Immature natural killer cell (primary cell): ENCODE measurements at places on chromosomes 5 and 9.

GRCh38 chr9:130845901-130846481 is 10.9 kb downstream of the ABL1 start:
- no peak for DNase-seq

- no peak for DNase-seq
Measured at GRCh38 chr5:176175101-176175852, 62.9 kb upstream of the SIMC1 start.

DNA sequence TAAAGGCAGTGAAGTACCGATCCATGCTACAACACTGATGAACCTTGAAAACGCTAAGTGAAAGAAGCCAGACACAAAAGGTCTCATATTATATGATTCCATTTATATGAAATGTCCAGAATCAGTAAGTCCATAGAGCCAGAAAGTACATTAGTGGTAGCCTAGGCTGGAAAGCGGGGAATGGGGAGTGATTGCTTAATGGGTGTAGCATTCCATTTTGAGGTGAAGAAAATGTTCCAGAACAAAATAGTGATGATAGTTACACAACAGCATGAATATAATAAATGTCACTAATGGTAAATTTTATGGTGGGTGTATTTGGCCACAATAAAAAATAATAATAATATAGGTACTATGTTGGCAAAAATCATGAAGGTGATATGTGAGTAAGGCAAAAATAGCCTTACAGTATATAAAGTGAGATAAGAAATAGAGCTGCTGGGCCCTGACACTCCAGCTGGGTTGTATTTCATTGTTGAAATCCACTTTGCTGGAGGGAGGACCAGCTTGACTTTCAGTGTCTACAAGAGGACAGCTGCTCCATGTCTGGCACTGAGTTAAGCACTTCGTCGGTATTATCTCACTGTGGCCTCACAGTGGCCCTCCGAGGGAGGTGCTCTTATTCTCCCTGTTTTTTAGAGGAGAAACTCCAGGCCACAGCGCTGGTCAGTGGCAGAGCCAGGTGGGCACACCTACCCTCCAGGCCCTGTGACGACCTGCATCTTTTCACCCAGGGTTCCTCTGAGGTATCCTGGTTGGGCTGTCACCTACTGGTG is 22.4 kb upstream of the ANGPTL2 start:
- DNase-seq, result no peak

- DNase-seq, result peak; percentile 36
Measured at GRCh38 chr5:100667161-100667630, 132.0 kb downstream of the FAM174A start.

DNA sequence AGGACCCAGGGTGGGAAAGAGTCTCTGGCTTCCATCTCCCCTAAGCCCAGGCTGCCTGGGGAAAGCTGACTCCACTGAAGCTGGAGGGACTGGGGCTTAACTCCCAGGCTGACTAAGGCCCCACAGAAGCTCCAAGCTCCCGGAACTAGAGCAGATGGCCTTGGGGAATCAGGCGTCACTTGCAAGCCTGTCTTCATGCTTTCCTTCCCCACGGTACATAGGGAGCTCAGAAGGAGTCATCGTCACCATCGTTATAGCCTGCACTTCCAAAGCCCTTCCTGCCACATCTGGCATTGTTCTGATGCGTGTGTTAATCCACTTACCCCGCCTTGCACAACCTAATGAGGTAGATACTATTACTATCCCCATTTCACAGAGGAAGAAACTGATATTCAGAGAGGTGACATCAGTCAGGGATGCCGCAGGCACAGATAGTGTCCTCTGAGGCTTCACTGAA is 11.5 kb downstream of the AQP3 start:
- DNase-seq, result no peak

DNA sequence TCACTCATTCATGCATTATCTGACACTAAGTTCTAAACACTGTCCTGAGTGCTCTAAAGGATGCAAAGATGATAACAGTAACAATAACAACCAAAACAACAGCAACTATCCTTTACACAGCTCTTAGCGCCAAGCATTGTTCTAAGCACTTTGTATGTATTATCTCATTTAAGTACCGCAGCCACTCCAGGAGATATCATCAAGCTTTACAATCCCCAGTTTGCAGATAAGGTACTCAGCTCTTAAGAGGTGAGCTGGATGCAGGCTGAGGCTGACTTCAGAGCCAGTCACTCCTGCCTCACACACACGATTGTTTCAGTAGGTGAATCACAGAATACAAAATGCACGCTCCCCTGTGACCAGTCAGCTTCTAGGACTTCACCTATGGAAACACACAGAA is 141.8 kb downstream of the PAX5 start:
- no peak for DNase-seq
